T-cell (primary cell): ENCODE measurements at places on chromosomes 3 and 15. TPM values are rescaled to one million over a fixed set of nuclear protein-coding genes. Genes with fewer than 3 reads are reported as not detected.

DNA sequence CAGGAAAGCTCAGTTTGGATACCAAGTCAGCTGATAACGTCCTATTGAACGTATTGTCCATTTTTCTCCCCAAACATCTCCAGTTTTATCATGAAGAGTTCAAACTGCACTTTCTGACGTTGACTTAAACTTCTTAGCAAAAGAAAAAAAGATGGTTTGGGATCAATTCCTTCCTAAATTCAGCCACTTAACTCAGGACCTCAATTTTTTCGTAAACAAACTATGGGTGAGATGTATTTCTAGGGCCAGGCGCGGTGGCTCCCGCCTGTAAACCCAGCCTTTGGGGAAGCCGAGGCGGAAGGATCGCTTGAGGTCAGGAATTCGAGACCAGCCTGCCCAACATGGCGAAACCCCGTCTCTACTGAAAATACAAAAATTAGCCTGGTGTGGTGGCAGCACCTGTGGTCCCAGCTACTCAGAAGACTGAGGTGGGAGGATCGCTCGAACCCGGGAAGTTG lies 464 bp upstream of the MRPS25 start:
- DNase-seq = no peak
- peaks cover 4% of the 10 kb centered on the region for H3K4me1 ChIP-seq
- H3K4me3 ChIP-seq = peak overlapping the region; percentile 88
- H3K27ac ChIP-seq = no peak overlapping the region

Gene SEMA3B
- total RNA-seq = 0.92 TPM

GRCh38 chr15:49135342-49135857 lies 20.0 kb downstream of the COPS2 start:
- no peaks in the 10 kb centered on the region for H3K4me1 ChIP-seq
- H3K36me3 ChIP-seq = peaks cover 3% of the 10 kb centered on the region
- no peaks in the 10 kb centered on the region for H3K27me3 ChIP-seq

GRCh38 chr3:20539666-20540065 lies 353.7 kb upstream of the SGO1 start:
- no peak overlapping the region for H3K4me3 ChIP-seq
- no peaks in the 10 kb centered on the region for H3K4me1 ChIP-seq
- DNase-seq = no peak
- no peaks in the 10 kb centered on the region for H3K36me3 ChIP-seq

- H3K27ac ChIP-seq = no peak overlapping the region
- no peaks in the 10 kb centered on the region for H3K36me3 ChIP-seq
- no peaks in the 10 kb centered on the region for H3K27me3 ChIP-seq
- H3K4me3 ChIP-seq = no peak overlapping the region
- peaks cover 7% of the 10 kb centered on the region for H3K4me1 ChIP-seq
These were observed 12.6 kb downstream of the FNDC3B start for GRCh38 chr3:172051957-172052354.

DNA sequence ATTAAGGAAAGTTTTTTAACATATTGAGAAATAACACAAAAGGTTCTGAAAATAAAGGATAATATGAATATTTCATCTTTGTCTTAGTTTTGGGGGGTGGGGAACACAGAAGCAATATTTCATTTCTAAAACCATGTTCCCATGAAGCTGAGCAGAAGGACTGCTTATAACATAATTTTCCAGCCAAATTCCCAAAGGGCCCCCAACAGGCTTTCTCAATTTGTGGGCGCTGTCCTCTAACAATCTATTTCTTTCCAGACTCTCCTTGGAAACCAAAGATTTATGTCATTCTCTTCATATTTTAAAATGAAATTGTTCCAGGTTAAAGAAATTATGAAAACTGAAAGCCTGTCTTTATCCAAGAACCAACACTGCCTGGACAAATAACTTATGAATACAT lies 273.5 kb downstream of the ZBTB20 start:
- no peak for DNase-seq
- no peaks in the 10 kb centered on the region for H3K27me3 ChIP-seq
- H3K4me3 ChIP-seq = no peak overlapping the region
- H3K27ac ChIP-seq = no peak overlapping the region
- no peaks in the 10 kb centered on the region for H3K36me3 ChIP-seq
- no peaks in the 10 kb centered on the region for H3K4me1 ChIP-seq

GRCh38 chr3:17640466-17640865 lies 102.0 kb downstream of the TBC1D5 start:
- no peak overlapping the region for H3K4me3 ChIP-seq
- H3K4me1 ChIP-seq = no peaks in the 10 kb centered on the region
- no peak for DNase-seq
- no peaks in the 10 kb centered on the region for H3K36me3 ChIP-seq
- H3K27me3 ChIP-seq = no peaks in the 10 kb centered on the region

- H3K27ac ChIP-seq = no peak overlapping the region
- no peaks in the 10 kb centered on the region for H3K27me3 ChIP-seq
- H3K4me3 ChIP-seq = no peak overlapping the region
- H3K36me3 ChIP-seq = no peaks in the 10 kb centered on the region
- no peaks in the 10 kb centered on the region for H3K4me1 ChIP-seq
- DNase-seq = no peak
These were observed 1.7 kb downstream of the FBXO40 start for GRCh38 chr3:121594850-121595249.

DNA sequence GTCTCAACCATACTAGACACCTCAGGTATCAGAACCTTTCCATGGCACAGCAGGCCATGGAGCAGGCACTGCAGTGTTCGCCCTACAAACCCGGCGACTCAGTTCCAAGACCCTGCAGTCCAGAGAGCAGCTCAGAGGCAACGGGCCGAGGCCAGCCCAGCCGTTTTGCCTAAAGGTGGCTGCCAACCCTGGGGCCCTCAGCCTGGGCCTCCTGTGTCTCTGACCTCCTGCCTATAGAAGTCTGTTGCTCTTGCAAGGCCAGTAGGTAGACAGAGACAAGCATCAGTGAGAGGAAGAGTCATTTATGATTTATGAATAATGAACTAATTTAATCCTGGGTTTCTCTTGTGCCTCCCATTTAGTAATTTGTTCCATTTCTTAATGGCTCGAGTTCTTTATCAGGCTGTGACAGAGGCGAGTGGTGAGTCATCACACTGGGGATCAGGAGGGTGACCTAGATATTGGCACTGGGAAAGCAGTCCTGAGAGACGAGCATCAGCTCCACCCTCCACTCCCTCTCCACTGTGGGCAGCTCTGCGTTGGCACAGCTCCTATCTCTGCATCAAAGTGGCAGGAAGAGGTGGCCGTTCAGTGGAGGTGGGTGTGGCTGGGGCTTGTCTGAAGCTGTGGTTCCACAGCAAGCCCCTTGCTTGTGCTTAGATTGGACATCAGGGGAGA lies 79.8 kb downstream of the ABHD5 start:
- H3K4me3 ChIP-seq = no peak overlapping the region
- H3K4me1 ChIP-seq = peaks cover 4% of the 10 kb centered on the region
- no peak for DNase-seq
- H3K36me3 ChIP-seq = no peaks in the 10 kb centered on the region
- peak overlapping the region; percentile 8 for H3K27ac ChIP-seq
- peaks cover 11% of the 10 kb centered on the region for H3K27me3 ChIP-seq

GRCh38 chr3:129034642-129035041 lies 25.9 kb upstream of the GP9 start:
- H3K27ac ChIP-seq = no peak overlapping the region
- H3K27me3 ChIP-seq = no peaks in the 10 kb centered on the region
- H3K36me3 ChIP-seq = no peaks in the 10 kb centered on the region
- H3K4me1 ChIP-seq = peaks cover 9% of the 10 kb centered on the region
- no peak for DNase-seq
- no peak overlapping the region for H3K4me3 ChIP-seq

Gene PLS1
- 3.6 TPM for total RNA-seq

Gene RPN1
- total RNA-seq = 103 TPM

DNA sequence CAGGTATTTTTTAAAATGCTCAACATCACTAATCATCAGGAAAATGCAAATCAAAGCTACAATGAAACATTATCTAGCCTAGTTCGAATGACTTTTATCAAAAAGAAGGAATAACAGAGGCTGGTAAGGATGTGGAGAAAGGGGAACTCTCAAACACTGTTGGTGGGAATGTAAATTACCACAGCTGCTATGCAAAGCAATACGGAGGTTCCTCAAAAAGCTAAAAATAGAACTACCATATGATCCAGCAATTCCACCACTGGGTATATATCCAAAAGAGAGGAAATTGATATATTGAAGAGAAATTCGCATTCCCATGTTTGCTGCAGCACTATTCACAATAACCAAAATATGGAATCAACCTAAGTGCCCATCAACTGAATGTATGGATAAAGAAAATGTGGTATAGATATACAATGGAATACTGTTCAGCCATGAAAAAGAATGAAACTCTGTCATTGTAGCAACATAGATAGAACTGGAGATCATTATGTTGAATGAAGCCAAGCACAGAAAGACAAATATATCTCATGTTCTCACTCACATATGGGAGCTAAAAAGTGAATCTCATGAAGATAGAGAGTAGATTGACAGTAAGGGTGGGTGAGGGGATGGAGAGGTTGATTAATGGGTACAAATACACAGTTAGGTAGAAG lies 19.7 kb upstream of the CLN6 start:
- H3K36me3 ChIP-seq = no peaks in the 10 kb centered on the region
- no peak overlapping the region for H3K4me3 ChIP-seq
- no peak for DNase-seq
- no peaks in the 10 kb centered on the region for H3K4me1 ChIP-seq
- no peak overlapping the region for H3K27ac ChIP-seq

Gene RHOV
- total RNA-seq = not detected

Gene CCDC9B
- 2.2 TPM for total RNA-seq
